ENCODE measurements at places on chromosomes 3 and 15.

DNA sequence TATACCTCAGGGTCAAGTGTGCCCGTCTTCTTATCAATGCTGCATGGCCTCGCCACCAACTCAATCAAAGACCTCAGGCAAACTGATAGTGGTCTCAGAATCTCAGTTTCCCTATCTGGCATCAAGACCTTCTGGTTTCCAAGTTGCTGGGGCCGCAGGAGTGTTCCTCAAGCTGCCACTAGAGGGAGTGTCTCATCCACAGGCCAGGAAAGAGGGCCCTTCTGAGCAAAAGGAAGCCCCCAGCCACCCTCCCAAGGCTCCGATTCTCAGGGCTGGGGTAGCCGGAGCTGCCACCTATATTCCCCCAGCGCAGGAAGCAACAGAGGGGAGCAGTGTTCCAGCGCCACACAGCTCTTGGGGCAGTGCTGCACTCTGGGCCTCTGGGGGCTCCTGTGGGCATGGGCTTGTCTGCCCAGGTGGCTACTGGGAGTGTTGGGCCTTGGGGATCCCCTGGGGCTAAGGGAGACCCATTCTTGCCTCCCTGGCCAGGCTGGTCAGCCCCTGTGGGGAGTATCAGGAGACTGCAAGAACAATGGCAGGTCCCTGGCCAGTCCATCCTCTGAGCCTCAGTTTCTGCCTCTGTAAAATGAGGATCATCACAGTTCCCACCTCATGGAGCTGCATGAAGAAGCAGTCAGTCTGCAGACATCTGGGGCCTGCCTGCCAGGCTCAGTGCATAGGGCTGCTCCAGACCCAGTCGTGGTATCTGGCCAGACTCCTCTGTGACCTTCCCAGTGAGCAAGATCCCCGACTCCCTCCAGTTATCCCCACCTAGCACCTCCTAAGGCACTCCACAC, 23.4 kb upstream of the SEC13 start:
- H3K4me3 ChIP-seq, result no peak overlapping the region
- H3K27ac ChIP-seq, result peak overlapping the region; percentile 20
- DNase-seq, result no peak
- H3K4me1 ChIP-seq, result peaks cover 6% of the 10 kb centered on the region

DNA sequence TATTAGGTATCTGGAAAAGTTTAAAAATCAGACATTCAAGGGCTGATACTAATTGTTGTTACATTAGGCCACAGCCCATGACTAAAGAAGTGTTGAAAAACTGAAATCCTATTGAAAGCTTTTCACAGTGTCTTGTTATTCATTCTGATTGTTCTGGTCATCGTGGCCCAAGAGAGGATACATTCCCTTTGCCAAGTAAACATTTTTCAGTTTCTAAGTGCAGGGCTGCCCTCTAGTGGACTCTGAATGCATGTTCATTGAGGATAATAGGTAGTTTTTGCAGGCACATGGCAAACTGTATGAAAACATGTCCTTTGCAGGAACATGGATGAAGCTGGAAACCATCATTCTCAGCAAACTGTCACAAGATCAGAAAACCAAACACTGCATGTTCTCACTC, 181.1 kb downstream of the MYRIP start:
- H3K36me3 ChIP-seq, result no peaks in the 10 kb centered on the region
- H3K4me1 ChIP-seq, result no peaks in the 10 kb centered on the region
- DNase-seq, result no peak
- no peak overlapping the region for H3K27ac ChIP-seq
- H3K27me3 ChIP-seq, result peaks cover 12% of the 10 kb centered on the region
- no peak overlapping the region for H3K4me3 ChIP-seq

GRCh38 chr3:124203292-124203691, 211.4 kb upstream of the ROPN1 start:
- H3K27me3 ChIP-seq, result peaks cover 12% of the 10 kb centered on the region
- no peaks in the 10 kb centered on the region for H3K36me3 ChIP-seq
- H3K4me1 ChIP-seq, result no peaks in the 10 kb centered on the region
- no peak for DNase-seq
- H3K4me3 ChIP-seq, result no peak overlapping the region
- H3K27ac ChIP-seq, result no peak overlapping the region

GRCh38 chr3:45972534-45973402, 22.9 kb downstream of the FYCO1 start:
- DNase-seq, result no peak
- H3K4me1 ChIP-seq, result peaks cover 43% of the 10 kb centered on the region
- H3K4me3 ChIP-seq, result peak overlapping the region; percentile 71
- peak overlapping the region; percentile 73 for H3K27ac ChIP-seq
- peaks cover 29% of the 10 kb centered on the region for H3K36me3 ChIP-seq
- H3K27me3 ChIP-seq, result no peaks in the 10 kb centered on the region

- H3K4me1 ChIP-seq, result peaks cover 6% of the 10 kb centered on the region
- H3K36me3 ChIP-seq, result peaks cover 9% of the 10 kb centered on the region
- no peak for DNase-seq
- H3K27me3 ChIP-seq, result no peaks in the 10 kb centered on the region
Observed at GRCh38 chr3:184993394-184993793, 159.5 kb downstream of the C3orf70 start.

DNA sequence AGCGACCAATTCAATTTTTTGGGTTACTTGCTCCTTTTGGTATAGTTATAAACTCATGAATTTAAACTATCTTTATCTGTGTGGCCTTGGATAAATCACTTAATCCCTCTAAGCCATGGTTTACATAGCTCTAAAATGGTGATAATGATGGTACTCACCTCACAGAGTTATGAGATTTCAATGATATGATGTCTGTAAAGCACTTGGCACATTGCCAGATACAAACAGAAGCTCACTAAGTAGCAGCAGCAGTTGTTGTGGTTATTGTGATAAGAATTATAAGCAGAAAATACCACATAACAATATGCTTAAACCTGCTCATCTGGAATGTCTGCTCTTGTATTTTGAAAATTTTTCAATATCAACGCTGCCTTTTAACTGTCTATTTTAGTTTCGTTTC, 185.1 kb upstream of the SNTN start:
- H3K36me3 ChIP-seq, result no peaks in the 10 kb centered on the region
- H3K4me1 ChIP-seq, result no peaks in the 10 kb centered on the region
- H3K27me3 ChIP-seq, result no peaks in the 10 kb centered on the region

DNA sequence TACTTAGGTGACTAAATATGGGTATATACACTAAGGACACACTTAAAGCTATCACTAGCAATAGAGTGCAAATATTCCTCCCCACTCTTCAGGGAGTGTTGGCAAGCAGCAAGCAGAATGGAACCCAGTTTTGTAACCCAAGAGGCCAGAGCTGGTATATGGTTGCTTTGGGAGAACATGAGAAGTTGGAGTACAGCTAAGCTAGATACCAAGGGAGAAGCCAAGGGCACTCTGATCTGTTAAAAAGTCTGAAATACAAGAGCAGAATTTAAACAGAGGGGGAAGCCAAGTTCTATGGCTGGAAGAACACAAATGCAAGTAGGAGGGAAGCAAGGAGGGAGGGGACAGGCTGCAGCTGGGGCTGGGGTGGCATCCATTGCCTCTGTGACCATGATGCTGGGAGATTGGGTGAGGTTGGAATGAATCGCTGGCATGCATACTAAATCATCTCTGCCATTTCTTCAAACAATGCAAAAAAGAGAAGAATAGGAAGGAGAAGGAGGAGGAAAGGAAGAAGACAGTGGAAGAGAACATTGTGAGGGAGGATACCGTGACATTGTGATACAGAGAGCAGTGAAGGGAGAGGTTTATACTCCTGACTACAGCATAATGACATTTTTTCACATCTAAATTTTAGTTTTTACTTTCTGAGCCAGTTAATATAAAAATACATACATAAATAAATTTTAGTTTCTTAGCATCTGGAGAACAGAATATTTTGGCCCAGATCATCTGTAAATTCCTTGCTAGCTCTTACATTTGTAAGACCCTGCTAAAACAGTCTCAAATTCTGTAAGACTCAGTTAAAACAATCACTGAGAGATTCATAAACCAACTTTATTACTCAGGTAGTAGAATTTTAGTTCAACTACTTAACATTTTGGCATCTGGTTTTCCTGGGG, 9.0 kb upstream of the ANXA2 start:
- no peaks in the 10 kb centered on the region for H3K27me3 ChIP-seq
- DNase-seq, result no peak
- H3K36me3 ChIP-seq, result no peaks in the 10 kb centered on the region
- H3K4me3 ChIP-seq, result no peak overlapping the region
- H3K4me1 ChIP-seq, result peaks cover 16% of the 10 kb centered on the region
